NCI-H510A (cell line): ENCODE measurements at places on chromosomes 3 and 15.

GRCh38 chr15:65558997-65559760, 28.9 kb downstream of the HACD3 start:
- no peak for DNase-seq

DNA sequence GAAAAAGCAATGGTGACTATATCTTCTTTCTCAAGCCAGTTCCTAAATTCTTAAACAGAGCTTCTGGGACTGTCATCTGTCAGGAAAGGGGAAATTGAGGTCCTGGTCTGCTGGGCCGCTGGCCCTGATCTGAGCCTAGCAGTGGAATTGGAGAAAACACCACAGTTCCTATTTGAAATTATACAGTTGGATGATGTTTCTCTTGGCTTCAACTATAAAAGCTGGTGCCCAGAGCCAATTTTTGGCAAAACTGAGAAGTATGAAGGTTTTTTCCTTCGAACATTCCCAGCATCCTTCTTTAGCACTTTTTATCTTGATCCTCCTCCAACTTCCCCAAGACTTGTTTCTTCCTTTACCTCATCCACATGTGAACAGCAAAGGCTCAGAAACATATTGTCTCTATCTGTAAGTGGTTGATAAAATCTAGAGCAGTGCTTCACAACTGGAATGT, 83.9 kb downstream of the CD47 start:
- DNase-seq = no peak

DNA sequence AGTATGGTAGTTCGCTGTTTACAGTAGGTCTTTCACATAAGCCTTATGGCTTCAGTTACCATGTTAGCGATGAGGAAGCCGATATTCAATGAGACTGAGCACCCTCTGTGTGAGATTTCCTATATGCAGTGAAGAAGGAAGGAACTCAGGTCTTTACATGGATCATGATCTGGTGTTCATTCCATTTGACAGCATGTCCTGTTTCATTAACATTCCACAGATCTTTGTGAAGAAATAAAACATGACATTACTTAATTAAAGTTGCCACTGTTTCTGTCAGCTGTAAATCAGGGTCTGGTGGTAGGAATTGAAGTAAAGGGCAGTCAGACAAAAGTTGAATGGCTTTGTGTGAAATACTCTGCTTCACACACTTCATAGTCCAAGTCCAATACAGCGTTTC, 768.6 kb downstream of the ZPLD1 start:
- no peak for DNase-seq

DNA sequence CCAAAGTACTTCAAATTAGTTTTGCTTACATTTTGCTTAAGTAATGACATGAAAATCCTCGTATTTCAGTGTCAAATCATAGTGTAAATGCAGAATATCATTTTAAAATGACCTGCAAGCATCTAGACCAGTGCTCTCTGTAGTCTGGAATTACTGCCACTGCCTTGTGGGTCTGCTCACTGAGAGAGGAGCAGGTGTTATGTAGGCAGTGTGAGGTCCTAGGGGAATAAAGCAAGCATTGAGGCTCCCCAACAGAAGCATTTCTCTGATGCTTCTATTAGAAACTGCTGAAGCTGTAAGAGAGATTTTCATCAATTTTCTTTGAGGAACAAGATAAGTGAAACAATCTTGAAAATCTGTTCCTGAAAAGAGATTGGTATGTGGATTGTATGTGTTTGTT, 253.2 kb downstream of the BBX start:
- no peak for DNase-seq

GRCh38 chr15:56786966-56787365, 53.7 kb upstream of the ZNF280D start:
- no peak for DNase-seq

GRCh38 chr3:66518644-66519043, 17.8 kb upstream of the LRIG1 start:
- DNase-seq = no peak

- DNase-seq = no peak
Observed at GRCh38 chr3:156236556-156237260, 116.3 kb downstream of the KCNAB1 start.

- no peak for DNase-seq
Observed at GRCh38 chr3:159838938-159839337, 149.7 kb upstream of the IL12A start.

DNA sequence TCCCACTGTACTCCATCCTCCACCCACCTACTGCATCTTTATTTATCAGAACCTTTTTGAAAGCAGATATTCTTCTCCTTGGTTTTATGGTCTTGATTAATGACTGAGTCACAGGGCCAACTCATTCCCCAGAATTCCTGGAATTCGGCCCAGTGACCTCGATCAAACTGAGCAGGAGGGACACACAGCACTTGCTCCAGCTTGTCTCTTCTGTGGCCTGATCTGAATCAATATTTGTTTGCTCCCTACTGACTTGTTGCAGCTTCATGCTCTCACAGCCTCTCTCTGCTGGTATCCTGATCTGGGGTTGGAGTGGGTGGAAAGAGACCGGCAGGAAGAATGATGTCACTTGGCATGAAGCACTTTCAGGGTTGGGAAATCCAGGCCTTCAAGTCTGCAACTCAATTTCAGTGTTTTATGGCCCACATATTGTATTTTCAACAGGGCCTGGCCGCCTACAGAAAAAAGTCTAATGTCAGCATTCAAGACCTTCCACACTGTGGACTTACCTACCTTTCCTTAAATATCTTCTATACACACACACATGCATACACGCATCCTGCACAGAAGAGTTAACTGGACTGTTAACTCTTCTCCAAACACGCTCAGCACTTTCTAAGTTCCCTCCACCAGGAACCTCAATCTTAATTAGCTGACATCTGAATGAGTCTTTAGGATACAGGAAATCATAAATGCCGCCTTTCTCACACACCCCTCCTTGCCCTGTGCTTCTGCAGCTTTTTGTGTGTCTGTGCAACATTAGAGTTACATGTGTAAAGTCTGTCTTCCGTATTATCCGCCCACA, 4.6 kb downstream of the ANXA2 start:
- DNase-seq = peak; percentile 71

- no peak for DNase-seq
Observed at GRCh38 chr3:87833039-87833377, 225.8 kb downstream of the CGGBP1 start.
